ENCODE measurements at places on chromosomes 1 and 21.

DNA sequence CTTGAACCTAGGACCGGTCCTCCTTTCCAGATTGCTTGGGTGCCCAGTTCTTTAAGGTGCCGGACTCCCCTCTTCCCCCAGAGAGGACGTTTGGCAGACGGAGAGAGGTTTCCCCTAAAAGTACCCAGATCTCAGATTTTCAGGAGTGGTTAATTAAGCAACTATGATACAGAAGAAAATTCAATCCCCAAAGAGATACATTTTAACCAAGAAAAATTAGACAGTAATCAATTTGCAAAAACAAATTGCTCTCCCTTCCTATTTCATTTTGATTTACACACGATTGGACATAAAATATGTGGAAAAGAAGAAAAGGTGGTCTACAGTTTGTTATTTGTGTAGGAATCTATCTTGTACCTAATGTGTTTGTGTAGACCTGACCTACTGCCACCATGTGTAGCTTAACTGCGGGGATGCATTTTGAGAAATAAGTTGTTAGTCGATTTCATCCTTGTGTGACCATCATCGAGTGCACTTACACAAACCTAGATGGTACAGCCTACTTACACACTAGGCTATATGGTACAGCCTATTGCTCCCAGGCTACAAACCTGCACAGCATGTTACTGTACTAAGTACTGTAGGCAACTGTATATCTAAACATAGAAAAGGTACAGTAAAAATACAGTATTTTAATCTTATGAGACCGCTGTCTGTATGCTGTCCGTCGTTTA lies 755 bp downstream of the RPAP2 start:
- DNase-seq = no peak

GRCh38 chr1:29223521-29223920 lies 7.2 kb downstream of the MECR start:
- DNase-seq = no peak

- DNase-seq = no peak
Measured at GRCh38 chr1:8809342-8809736, 8.1 kb downstream of the RERE start.

GRCh38 chr1:97938285-97938642 lies 17.4 kb upstream of the DPYD start:
- no peak for DNase-seq

- no peak for DNase-seq
Measured at GRCh38 chr1:235995511-235995910, 69.4 kb downstream of the NID1 start.

- no peak for DNase-seq
Measured at GRCh38 chr1:200867018-200867811, 5.6 kb upstream of the GPR25 start.

- DNase-seq = no peak
Measured at GRCh38 chr1:2861143-2861987, 59.9 kb upstream of the TTC34 start.

- DNase-seq = no peak
Measured at GRCh38 chr21:15015622-15016471, 49.0 kb downstream of the NRIP1 start.

- no peak for DNase-seq
Measured at GRCh38 chr21:45225041-45225740, 62.5 kb downstream of the POFUT2 start.

GRCh38 chr1:212415107-212415841 lies 588 bp upstream of the PACC1 start:
- no peak for DNase-seq

DNA sequence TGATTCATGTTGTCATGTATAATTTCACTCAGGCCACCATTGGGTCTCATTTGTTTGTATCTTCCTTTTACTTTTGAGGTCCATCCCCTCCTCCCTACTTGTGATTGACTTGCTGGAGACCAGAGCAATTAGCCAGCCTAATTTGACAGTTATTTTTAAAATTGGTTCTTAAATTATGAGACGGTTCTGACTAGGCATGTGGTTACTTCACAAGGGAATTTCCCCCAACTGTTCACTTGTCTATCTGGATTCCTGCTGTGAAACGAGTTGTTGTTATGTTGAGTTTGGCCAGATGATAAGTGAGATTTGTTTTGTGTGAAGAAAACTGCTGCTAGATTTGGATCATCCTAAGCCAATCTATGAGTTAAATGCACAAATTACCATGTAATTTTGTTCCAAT lies 359.1 kb downstream of the BARHL2 start:
- no peak for DNase-seq

DNA sequence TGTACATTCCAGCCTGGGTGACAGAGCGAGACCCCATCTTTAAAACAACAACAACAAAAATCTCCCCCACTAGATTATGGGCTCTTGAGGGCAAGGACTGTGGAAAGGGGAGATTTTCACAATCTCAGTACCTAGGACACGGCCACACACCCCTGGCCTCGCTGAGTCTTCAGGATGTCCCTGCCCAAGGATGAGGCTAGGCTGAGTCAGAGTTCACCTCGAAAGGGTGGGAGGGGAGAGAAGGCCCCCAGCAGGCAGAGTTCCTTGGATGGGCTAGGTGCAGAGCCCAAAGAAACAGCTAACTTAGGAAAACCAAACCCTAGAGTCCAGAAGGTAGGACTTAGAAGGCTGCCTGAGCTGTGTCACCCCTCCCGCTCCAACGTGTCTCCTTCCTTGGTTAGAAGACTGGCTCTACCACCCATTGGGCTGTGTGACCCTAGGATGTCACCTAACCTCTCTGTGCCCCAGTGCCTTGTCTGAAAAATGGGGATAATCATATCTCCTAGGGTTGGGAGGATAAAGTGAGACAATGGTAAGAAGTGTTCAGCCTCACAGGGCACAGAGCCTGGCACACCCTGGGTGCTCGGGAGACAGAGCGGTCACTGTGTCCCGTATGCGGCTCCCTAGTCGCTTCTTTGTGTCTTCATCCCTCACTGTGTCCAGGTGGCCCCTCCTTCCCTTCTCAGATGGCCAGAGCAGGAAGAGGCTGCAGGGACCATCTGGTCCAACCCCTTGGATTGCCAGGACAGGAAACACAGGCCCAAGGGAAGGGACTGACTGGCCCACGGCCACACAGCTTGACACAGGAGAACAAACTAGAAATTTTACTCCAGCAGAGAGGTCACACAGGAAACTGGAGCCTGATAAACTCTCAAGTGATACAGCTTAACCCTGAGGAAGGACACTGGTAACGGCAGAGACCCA lies 11.2 kb downstream of the TRIM62 start:
- no peak for DNase-seq

DNA sequence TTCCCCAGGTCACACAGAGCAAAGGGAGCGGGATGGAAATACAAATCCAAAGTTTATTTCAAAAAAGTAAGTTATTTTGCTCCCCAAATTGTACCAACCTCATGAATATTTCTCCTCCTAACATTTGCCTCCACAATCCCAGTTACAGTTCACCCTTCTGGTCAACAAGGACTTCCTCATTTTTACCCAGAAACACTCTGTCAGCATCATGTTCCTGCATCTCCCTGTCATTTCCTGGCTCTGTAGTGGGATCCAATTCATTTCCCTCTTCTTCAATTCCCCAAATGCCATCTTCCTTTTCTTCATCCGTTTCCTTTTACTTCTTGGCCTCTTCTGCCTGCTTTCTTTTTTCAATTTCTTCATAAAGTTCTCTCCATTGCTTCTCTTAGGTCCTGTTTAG lies 32.0 kb upstream of the EPS15 start:
- DNase-seq = no peak
